ENCODE measurements at places on chromosomes 3 and 15.
A peak's percentile ranks its signal among the peaks of the same experiment; 100 is the strongest.

DNA sequence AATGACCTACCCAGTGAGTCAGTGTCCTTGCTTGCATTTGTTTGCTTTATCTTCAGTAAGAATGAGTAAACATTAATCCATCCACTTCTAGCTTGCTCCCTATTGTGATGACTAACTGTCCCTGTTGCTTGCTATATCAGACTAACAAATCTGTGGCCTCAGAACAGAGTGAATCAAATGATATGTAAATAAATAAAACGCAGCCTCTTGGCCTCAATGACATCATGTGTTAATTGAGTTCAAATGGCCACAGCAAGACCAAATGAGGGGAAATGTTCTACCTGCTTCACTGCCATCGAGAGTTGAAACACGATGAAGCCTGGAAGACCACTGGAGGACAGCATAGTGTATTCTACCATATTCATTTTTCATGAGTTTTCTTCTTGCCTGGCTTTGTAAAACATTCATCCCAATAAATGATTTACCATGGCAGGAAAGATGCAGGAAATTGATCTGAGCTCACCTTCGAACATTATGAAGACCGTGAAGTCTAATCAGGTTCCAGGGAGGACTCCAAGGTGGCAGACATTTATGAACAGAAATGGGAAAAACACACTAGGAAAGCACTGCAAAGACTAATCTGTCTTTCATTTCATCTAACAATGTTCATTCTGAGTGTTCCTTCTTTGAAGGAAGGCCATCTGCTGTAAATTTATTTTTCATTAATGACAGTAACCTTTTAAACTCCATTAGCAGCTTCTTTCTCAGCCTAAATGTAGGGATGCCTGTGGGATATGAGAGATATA lies 1144.5 kb downstream of the TUSC7 start:
- DNase-seq: peak; percentile 58

GRCh38 chr3:38618343-38618742 lies 31.1 kb downstream of the SCN5A start:
- DNase-seq: no peak

DNA sequence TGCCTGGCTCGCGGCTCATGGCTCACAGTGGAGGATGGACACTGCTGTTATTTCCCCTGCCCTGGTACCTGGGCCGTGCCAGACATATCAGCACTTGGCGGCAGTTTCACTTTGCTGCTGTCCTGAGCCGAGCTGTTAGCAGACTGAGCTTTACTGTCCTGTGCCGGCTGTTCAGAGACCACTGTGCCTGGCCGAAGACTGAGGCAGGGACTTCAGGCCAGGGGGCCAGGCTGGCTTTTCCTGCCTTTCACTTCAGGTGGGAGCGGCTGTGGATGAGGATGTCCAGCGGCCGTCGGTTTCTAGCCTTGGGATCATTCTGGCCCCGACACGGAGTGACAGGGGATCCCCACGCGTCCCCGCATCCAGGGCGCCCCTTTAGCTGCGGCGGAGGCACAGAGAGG lies 1.1 kb downstream of the ATP10A start:
- no peak for DNase-seq

- DNase-seq: no peak
These were observed 32.5 kb downstream of the ACAD9 start for GRCh38 chr3:128911911-128912310.

- no peak for DNase-seq
These were observed 140.2 kb downstream of the CACNA2D3 start for GRCh38 chr3:54262541-54262940.

DNA sequence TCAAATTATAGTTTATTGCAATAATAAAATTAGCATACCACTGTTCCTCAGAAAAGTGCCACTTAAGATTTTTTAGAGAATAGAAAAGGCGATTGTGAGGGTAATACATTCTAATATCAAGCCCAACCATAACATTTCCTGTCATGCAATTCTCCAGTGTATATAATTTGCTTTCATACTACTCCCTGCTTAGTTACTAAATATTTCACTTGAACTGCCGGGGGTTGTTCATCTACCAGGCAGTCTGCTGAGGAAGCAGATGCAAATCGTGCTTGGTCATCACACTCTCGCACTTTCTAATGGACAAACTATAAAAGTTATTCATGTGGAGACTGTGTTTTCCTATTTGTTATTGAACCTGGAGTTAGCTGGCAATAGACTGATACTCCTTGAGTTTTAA lies 645.6 kb upstream of the CBLB start:
- DNase-seq: no peak

DNA sequence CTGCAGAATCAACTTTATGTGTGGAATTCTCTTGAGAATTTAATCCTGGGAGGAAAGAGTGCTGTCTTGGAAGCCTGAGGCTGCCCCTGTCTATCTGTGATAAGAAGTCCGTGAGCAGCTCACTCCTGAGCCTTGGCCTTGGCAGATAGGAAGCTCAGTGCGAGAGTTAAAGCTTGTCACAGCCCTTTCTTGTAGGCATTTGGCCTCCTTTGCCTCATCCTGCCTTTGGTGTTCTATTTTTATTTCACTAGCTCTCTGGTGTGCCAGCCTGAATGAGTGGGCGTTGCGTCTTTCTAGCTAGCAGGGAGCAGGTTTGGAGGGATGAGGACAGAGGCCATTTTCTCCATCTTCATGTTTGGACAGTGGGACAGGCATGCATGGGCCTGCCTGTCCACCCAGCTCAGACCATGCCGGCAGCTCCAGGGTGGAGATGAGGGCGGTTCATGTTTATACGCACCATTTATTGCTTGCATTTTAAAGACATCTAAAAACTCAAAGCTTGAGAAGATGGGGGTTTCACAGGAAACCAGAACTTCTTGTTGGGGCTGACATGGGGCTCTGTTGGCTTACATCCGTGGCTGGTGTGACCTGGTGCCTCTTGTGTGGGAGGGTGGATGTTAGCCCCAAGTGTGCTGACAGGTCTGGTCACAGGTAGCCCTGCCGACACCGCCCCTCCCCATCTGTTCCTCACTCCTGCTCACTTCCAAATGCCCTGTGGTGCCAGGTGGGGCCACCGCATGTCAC lies 29.8 kb downstream of the IRAK2 start:
- no peak for DNase-seq

- DNase-seq: peak; percentile 48
These were observed 1.9 kb downstream of the PCLAF start for GRCh38 chr15:64379216-64379960.

DNA sequence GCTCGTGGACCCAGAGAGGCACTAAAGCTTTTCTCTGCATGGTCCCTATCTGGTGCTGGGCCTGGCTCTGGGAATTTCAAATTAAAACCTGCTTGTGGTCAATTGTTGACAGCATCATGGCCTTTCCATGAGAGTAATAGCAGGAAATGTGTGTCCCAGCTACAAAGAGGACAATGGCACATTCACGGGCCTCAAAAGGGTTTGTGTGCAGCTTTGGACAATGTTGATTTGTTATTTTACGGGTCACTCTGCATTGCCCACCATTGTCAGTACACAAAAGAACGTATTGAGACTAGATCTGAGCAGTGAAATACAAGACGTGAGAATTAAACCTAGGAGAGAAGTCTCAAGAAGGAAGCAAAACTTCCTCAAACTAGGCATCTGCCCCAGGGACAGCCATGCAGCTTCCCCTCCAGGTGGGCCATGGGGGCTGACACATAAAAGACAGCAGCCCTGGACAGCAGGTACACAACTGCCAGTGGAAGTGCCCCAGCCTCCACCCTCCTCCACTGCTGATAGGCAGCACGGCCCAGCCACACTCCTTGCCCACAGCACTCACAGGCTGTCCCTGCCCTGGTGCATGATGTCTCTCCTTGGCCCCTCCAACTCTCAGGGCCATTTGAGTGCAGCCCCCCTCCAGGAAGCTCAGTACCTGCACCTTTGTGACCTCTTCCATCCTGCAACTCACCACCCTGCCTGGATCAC lies 15.9 kb upstream of the LTF start:
- no peak for DNase-seq

- no peak for DNase-seq
These were observed 25.8 kb downstream of the SNX1 start for GRCh38 chr15:64121614-64122013.

GRCh38 chr3:73451301-73451944 lies 173.3 kb downstream of the PDZRN3 start:
- no peak for DNase-seq

DNA sequence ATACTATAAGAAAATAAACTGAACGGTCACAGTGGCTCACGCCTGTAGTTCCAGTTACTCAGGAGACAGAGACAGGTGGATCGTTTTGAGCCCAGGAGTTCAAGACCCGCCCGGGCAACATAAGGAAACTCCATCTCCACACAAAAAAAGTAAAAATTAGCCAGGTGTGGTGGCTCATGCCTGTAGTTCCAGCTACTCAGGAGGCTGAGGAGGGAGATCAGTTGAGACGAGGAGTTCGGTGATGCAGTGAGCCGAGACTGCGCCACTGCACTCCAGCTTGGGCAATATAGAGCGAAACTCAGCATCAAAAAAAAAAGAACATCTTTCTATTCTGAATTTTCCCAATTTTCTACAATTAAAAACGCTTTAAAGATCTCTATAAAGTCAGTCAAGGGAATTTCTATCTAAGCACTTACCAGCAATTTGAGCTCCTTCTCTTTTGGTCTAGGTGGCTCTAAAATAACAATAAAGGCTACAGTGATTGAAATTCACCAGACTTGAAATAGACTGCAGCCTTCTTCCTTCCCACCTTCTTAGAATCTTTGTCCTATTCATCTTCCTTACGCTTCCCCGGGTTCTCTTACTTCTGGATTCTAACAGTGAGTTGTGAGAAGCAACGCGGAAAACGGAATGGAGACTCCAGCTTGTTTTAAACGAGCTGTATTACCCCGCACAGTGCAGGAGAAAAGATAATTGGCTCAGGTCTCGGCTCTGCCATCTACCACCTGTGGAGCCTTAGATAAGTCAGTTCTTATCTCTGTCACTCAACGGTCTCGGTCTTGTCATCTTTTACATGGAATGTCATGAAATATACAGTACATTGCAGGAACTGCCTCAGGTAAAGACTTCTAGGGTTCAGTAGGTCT lies 812 bp upstream of the SEC62 start:
- DNase-seq: no peak

DNA sequence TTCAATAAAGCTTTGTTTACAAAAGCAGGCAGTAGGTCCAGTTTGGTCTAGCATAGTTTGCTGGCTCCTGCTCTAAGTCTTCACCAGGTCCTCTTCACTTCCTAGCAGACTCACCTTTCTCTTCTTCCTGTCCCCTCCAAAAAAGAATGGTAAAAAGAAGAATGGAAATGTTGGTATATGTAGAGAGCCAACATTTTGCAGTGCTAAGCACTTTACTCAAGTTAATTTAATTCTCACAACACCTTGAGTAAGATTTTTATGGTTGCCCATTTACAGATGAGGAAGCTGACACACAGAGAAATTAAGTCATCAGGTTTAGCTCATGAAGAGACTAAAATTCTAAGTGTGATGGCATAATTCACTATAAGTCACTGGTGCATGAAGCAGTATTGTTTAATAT lies 230.1 kb upstream of the PRICKLE2 start:
- no peak for DNase-seq

DNA sequence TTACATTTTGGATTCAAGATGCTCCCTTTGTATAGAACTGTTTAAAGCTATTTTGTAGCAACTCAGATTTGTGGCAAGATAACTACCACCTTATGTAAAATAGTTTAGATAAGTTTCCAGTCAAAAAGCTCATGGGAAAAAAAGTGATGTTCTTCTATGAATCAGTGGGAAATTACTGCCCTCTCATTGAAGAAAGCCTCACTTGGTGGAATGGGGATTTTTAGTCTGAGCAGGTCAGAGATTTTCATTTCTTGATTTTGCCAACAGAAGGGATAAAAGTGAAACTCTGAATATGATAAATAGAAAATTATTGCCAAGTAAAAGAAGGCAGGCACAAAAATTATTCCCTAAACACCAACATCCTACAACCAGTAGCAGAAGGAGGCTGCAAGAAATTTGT lies 25.8 kb upstream of the CSTA start:
- no peak for DNase-seq

GRCh38 chr3:185029086-185029485 lies 123.8 kb downstream of the C3orf70 start:
- DNase-seq: no peak

GRCh38 chr3:194380326-194380725 lies 10.8 kb upstream of the LRRC15 start:
- DNase-seq: no peak

- no peak for DNase-seq
These were observed 84.7 kb downstream of the EOMES start for GRCh38 chr3:27637346-27637995.

DNA sequence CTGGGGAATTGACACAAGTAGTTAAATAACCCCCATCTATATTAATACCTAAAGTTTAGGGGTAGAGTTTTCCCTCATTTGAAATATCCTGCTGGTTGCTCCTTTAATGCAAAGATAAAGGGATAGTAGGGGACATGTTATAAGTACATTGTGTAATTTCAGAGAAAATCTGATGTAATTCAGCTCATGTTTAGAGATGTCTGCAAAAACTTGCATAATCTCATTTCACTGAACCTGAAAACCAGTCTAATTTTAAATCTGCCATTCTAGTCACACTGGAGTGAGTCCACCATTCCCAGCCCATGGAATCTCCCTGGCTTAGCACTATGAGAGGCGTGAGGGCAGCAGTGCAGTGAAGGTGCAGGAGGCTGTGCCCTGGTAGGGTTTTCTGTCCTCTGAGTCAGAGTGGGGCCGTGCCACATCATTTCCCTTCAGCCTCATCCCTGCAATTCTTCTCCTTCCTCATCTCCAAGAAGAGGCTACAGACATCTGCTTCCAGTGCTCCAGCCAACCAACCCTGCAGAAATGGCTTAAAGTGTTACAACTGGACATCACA lies 246.3 kb upstream of the UMPS start:
- no peak for DNase-seq

GRCh38 chr15:81378443-81378842 lies 4.4 kb upstream of the TMC3 start:
- DNase-seq: no peak

DNA sequence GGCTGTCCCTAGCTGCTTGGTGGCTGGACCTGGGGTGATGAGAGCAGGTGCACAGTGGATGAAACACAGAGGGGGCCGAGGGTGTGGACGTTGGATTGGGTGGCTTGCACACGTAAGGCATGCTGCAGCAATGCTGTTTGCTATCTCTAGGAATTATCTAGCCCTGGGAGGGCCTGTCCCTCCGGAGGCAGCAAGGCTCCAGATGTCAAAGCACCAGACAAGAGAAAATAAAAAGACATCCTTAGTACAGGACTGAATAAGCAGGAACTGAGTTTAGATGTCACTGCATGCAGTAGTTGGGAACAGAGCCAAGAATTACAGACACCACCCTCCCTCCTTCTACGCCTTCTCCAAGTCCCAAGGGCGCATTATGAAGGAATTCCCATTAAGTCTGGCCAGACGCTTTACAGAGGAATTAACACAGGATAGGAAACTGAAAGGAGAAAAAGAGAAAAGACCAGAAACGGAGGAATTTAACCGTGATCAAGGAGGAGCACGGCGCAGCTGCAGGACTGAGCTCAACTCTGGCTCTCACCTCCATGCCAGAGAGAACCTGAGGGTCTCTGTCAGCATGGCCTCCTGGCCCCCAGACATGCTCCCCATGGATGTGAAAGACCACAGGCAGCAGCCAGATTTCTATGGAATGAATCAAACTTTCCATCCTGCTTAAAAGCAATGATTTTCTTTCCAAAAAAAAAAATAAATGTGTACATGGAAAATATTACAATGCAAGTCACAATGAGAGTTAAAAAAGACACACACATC lies 13.8 kb downstream of the ATP10A start:
- DNase-seq: no peak
